ENCODE measurements at places on chromosomes 12 and 14.

GRCh38 chr14:90544566-90544965 lies 147.7 kb downstream of the CALM1 start:
- no peak for DNase-seq

- DNase-seq: peak; percentile 40
Observed at GRCh38 chr14:103847451-103848174, at the start of gene PPP1R13B. TSS of gene PPP1R13B (minus strand) at chr14:103847575. CDS start at chr14:103847307, 268 bp downstream.

- no peak for DNase-seq
Observed at GRCh38 chr14:38419579-38419978, 163.7 kb upstream of the CLEC14A start.

DNA sequence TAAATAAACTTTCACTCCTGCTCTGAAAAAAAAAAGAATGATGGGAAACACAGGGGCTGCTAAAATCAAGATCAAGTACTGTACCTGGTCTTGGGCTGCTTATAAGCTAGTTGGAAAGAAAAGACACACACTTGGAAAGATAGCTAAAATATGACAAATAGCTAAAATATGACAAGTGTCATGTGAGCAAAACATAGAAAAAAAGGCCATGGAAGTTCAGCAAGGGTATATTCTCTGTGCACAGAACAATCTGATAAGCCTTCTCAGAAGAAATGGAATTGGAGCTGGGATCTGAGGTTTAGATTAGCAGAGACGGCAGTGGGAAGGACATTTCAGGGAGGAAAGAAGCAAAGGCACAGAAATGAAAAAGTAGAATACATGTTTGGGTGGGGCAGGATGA lies 126.2 kb upstream of the PMCH start:
- no peak for DNase-seq

GRCh38 chr12:93174048-93174447 lies 203.7 kb upstream of the NUDT4 start:
- DNase-seq: no peak

Data from GM12878 (cell line).